ENCODE measurements at places on chromosomes 6 and 20.

DNA sequence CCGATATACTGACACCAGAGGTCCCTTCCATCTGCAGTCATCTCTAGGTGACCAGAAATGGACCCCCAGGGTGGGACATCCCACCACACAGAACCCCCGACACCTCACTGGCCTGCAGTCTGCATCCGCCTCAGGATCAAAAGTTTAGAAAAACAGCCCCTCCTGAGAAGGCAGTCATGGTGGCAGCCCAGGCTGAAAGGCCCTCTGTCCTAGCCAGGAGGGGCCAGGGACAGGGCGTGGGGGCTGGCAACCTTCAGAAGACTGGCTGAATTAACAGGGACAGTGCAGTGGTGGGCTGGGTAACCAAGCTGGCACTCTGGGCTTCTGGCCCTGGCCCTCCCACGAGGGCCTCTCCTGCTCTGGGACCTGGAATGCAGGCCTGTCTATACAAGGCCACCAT, 34.3 kb upstream of the MDFI start:
- DNase-seq, result no peak

GRCh38 chr20:39399463-39399862, 437.3 kb downstream of the DHX35 start:
- DNase-seq, result no peak

DNA sequence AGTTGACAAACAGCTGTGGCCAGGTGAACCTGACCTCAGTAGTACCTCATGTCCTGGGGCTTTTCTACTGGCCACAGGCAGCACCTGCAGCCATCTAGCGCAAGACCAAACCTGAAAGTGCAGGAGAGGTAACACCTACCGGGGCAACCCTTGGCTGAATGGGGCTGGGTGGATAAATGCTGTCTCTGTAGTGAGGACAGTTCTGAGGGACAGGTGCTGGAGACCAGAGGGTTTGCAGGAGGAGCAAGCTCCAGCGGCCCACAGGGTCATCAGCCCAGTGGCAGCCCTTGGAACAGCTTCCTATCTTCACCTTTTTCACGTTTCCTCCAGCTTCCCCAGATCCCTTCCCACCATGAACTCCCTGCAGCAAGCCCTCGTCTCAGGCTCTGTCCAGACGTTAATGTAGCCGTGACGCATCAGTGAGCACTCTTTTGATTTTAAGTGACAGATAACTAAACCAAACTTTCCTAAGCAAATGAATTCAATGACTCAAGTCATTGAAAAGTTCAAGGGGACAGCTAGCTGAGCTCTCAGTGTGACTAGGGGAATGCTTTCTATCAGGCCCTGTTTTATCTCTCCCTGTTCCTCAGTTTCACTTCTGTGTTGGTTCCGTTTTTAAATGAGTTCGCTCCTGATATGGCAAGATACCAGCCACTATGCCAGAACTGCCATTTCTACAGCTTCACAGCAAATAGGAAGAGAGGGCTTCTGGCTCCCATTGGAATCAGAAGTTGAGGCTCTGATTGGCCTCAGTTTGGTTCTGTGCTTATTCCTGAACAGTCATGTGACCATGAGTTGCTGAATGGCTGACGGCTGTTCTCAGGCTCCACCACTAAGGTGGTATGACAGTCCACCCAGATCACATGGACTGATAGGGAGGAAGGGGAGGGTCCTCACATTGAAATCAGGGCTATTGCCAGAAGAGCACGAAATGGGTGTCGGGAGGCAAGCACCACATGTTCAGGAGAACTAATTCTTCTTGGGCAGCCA, 12.1 kb upstream of the PFDN4 start:
- no peak for DNase-seq

DNA sequence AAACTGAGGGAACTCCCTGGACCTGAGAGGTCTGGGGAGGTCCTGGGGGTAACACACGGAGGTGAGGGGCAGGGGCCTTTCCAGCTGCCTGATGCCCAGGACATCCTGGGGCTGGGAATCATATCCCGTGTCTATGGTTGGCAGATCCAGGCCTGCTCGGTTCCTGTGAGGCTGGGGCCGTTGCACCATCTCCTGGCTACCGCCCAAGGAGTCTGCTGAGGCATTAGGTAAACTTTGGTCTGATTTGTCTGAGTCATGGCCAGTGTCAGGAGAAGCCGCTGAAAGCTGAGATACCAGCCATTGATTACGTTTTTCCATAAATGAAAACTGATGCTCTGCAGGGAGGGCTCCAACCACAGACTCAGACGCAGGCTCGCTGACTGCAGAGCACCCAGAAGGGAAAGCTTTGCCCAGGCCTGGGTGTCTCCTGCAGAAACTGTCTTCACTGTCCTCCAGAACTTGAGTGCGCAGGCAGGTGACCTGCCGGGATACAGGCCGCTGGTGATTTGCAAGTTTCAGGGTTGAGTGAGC, 14.2 kb downstream of the TRAF3IP2 start:
- DNase-seq, result no peak

- no peak for DNase-seq
These were observed 39.4 kb upstream of the MYLIP start for GRCh38 chr6:16089232-16090062.
